ENCODE measurements at places on chromosomes 1 and 21. TPM values are rescaled to one million over a fixed set of nuclear protein-coding genes. Genes with fewer than 3 reads are reported as not detected.
A peak's percentile ranks its signal among the peaks of the same experiment; 100 is the strongest.

DNA sequence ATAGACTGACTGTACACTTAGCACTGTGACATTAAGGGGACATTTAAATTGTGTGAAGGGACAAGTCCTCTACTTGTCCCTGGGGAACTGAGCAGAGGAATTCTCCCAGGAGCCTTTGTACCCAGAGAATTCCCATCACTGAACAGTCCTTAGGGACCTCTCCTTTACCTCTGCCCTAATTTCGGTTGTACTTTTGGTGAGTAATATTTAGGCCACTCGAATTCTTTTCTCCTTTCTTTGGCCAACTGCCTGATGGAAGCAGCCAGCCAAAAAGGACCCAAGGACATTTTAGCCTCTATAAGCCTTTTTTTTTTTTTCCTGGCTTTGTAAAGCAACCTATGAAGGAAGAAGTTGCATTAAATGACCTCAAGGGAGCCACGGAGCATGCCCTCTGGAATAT is 71.5 kb downstream of the NR5A2 start:
- DNase-seq, result no peak

GRCh38 chr21:41098076-41098475 is 69.9 kb upstream of the BACE2 start:
- DNase-seq, result no peak

The TMEM200B gene
- 5.7 TPM for total RNA-seq

DNA sequence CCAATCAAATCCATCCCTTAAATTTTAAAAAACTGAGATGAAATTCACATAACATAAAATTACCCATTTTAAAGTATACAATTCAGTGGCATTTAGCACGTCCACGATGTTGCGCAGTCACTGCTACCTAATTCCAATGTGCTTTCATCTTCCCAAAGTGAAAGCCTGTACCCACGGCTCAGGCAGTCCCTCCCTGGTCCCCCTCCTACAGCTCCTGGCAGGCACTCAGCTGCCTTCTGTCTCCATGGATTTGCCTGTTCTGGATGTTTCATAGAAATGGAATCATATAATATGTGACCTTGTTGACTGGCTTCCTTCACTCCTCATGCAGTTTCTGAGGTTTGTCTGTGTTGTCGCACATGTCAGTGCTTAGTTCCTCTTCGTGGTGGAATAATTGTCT is 386.3 kb downstream of the CAMTA1 start:
- no peak for DNase-seq

DNA sequence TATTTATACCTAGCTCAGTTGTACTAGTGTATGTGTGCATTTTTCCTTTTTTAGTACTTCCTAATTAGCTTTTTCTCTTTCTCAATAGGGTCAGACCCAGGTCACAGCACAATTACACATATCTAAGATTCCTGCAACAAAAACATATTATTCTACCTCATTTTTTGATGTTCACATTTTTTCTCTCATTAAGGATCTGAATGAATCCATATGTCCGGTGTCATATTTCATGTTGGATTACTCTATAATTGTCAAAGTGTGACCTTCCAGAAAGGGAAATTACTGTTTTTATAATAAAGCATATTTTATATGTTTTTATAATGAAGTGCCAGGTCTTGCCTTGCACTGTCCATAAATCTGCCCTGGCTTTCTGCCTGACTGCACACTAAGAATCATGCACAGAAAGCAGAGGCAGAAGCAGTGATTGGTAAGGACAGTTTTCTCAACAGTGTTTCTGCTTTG is 143.7 kb downstream of the KCNT2 start:
- DNase-seq, result peak; percentile 63

DNA sequence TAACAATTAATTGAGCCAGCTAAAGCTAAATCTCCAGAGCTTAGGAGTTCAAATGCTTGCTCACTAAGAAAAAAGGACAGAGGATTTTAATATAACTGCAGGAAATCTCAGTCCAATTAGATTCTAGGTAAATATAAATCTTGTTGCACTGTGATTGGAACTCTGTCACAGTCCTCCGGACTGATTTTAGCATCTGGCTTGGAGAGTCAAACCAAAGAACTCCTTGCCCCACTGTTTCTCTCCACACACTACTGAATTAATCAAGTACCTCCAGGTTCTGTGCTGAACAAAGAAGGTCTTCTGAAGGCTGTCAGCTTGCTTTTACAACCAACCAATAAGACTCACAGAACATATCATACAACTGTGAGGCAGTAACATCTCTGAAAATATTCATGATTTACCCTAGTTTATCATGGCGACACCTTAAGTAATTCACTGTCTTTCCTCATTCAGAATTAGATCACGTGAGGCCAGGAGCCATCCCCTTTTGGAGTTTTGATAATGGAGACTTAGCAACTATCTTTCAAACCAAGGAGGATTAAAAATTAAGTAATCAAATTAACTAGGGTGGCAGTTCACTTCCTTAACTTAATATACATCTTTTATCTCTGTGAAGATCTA is 176.0 kb downstream of the RERE start:
- no peak for DNase-seq

DNA sequence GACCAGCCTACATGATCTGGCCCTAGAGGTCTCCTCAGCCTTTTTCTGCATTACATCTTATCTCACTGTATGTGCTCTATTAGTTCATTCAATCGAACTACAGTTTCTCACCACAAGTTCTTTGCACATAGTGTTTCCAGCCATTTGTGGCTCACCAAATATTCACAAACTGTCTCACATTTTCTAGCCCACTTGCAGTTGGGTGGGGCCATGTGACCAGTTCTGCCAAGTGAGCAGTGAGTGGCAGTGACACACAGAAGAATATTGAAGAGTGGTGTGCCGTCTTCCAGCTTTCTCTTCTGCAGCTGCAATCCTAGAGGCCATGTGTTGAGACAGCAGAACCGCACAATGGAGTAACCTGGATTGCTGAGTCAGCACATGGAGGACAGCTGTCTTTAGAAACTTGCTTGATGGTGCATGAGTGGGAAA is 103.2 kb upstream of the ZNF644 start:
- DNase-seq, result peak; percentile 14

GRCh38 chr1:4696161-4696745 is 41.8 kb downstream of the AJAP1 start:
- DNase-seq, result no peak

- DNase-seq, result no peak
These were observed 3.4 kb upstream of the SPAG17 start for GRCh38 chr1:118188411-118188810.
